ENCODE measurements at places on chromosomes 5 and 9. TPM values are rescaled to one million over a fixed set of nuclear protein-coding genes. Genes with fewer than 3 reads are reported as not detected.

GRCh38 chr5:36883894-36884462 lies 7.4 kb downstream of the NIPBL start:
- DNase-seq = no peak

DNA sequence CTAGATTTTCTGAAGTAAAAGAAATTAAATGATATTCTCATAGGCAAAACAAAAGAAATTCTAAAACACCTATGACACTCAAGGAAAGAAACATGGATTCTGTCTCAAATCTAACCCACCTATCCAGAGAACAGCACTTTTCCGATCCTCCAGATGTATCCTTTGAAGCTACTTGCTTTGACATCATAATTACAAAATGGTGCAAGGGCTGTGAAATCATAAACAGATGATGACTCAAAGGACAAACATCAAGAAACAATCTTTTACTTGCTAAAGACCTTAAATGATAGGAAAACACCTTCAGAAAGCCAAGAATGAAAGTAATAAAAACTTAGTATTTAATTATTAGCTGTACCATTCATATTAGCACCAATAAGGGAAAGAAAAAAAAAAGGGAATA lies 202.6 kb downstream of the DENND1A start:
- DNase-seq = no peak

Gene PCDHB7
- 4.5 TPM for polyA plus RNA-seq

Gene PCDHGB3
- 2.8 TPM for polyA plus RNA-seq

DNA sequence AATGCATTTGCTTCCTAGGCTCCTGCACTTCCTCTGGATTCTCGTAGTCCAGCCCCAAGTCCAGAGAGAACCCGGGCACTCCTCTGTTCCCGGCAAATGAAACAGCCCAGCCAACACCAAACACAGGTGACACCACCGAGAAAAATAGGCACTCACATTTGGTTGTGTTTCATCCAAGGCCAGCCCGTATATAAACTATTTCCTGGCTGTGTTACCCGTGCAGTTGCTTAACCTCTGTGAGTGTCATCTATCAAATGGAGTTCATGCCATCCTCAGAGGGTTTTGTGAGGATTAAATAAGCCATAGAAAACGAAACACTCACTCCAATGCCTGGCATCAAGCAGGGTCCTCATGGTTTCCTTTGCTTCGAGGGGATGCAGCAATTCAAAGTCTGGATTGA lies 115.2 kb downstream of the BOD1 start:
- DNase-seq = no peak

Gene MYOT
- 1.5 TPM for polyA plus RNA-seq

Gene CTXN3
- not detected for polyA plus RNA-seq

DNA sequence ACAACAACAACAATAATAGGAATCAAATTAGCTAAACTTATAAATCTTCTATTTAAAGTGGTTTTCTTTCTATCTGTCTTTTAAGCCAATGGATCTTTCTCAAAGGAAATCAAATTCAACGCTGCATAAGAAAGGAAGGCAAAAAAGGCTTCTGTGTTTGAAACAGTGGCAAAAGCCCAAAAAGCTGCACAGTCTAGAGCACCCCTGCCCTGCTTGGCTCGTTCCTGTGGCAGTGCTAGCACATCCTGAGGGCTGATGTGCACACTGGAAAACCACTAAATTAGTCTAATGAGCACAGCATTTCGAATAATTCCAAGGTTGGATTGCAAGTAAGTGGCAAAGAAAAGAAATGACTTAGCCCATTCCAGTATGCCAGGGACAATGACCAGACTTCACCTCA lies 80.7 kb downstream of the AP3B1 start:
- no peak for DNase-seq

DNA sequence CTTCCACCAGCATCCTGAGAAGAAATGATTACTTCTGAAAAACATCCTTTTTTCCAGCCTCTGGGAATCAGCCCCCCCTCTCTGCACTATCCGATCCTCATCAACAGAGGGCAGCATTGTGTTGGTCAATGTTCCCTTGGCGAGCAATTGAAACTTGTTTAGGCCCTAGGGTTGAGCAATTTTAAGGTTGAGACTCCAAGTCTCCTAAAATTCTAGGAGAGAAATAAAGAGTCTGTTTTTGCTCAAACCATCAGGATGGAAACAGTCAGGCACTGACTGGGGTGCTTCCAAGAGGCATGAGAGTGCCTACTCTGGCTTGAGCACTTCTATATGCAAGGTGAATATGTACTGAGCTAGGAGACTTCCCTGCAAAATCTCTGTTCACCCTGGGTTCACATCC lies 12.4 kb upstream of the CYFIP2 start:
- peak; percentile 40 for DNase-seq

- DNase-seq = no peak
Observed at GRCh38 chr9:137506702-137507171, 43.5 kb downstream of the PNPLA7 start.

Gene SHISAL2B
- 0.27 TPM for polyA plus RNA-seq

Gene ANKRD18A
- polyA plus RNA-seq = 5.3 TPM

Gene IL13
- polyA plus RNA-seq = 0.08 TPM

DNA sequence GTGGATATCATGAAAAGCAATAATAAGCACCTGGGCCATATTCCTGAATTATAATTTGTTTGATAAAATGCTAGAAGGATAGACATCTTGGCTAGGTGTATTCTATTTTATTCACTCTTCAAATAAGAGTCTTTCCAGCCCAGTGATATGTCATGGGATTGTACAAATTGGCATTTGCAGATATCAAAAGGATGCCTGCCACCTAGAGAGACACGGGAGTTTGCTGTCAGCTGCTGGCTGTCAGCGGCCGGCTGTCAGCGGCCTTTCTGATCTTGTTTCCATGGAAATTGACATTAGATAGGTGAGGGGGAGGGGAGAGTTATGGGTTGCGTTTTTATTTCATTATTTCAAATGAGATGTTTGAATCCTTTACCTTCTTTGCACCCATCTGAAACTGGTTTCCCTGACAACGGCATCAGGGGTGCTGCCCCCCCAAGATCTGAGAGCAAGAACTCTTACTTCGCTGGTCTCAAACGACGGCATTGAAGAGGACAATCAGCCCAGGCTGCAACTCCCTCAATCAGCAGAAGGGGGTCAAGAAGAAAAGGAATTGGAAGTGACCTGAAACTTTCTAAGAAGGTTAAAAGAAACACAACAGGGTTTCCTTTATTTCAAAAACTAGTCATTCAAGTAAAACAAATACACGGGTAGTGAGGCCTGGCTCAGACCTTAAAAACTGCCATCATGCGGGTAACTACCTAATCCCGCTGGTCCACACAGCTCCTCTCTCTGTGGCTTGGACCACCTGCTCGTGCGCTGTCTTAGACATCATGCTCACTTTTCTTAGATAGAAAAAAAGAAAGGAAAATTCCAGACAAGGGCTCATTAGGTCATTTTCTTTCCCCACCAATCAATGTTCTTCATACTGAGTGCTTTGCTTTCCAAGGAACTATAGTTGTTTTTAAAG lies 115.7 kb downstream of the TLE1 start:
- no peak for DNase-seq

DNA sequence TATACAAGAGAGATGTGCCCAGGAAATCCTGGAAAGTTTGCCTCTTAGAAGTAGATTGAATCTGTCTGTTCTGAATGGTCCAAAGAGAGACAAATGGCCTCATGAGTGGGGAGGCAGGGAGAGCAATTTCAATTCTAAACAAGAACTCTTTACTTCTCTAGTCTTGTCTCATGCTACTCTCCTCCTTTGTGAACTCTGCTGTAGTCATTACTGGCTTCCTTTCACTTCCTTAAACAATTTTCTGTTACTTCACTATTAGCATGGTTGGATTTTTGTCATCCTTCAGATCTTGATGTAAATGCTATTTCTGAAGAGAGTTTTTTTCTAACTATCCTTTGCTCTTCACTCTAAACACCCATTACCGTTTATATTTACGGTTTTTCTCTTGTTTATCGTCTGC lies 54.0 kb upstream of the GRIN3A start:
- DNase-seq = no peak

Data from left kidney (tissue), 8 donors.